ENCODE measurements at places on chromosomes 16 and 17. TPM values are rescaled to one million over a fixed set of nuclear protein-coding genes. Genes with fewer than 3 reads are reported as not detected.

Gene AXIN2
- 2.7 TPM for total RNA-seq

GRCh38 chr17:40915199-40915661, 22.2 kb downstream of the KRT23 start:
- DNase-seq = peak; percentile 76

Gene SMIM36
- total RNA-seq = not detected

GRCh38 chr17:42759982-42760651, 910 bp upstream of the RAMP2 start:
- no peak for DNase-seq

DNA sequence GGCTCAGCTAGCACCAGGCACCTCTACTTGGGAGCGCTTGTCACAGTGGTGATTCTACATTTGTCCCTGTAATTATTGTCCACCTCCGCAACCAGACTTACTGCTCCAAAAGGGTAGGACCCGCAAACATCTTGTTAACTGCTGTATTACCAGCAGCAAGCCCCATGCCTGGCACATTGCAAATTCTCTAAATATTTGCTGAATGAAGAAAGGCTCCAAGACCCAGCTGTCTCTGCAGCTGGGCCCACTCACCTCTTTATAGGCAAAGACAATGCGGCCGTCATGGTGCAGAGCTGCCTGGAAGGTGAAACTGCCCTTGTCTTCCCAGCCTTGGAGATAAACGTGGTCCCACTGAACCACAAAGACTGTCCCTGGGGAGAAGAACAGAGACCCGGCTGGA, 44.3 kb downstream of the PLXDC1 start:
- DNase-seq = no peak

DNA sequence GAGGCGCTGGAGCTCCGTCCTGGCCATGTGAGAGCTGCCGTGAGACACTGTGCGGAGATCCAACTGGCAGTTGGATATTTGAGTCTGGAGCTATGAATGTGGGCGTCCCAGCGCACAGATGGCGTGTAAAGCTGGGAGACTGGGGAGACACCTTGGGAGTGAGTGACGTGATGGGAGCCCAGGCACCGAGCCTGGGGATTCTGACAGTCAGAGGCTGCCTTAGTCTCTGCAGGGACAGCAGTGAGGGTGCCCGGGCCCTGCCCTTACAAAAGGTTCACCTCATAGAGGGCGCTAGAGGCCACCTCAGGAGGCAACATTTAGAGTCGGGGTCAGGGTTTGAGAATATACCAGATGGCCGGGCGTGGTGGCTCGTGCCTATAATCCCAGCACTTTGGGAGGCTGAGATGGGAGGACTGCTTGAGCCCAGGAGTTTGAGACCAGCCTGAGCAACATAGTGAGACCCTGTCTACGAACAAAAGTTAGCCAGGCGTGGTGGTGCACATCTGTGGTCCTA, 194.1 kb upstream of the GSE1 start:
- no peak for DNase-seq

Gene OMG
- total RNA-seq = not detected

Data from Daoy (cell line).